Upper lobe of right lung (tissue), 1 donor: ENCODE measurements at places on chromosomes 5 and 9. TPM values are rescaled to one million over a fixed set of nuclear protein-coding genes. Genes with fewer than 3 reads are reported as not detected.

DNA sequence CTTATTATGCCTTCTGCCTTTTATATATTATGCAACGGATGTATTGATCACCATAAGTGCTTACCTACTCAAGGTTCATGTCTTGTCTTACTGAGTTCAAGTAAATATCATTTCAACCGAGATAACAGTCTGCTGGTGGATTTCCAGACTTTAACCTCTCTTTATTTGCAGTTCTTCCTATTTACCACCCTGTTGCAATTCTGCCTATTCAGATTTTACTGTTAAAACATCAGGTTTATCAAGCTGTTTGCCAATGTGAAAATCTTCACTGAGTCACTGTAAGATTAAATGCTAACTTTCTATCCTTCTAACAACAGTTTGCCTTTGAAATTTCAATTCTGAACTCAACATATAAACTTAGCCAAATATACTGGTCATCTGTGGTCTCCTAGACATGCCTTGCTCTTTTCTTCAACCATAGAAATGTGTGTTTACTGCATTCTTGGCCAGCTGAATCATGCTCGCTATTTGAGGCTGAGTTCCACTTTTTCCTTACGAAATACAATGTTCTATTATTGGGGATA lies 471.7 kb upstream of the RORB start:
- no peak overlapping the region for H3K4me3 ChIP-seq
- H3K27ac ChIP-seq = no peak overlapping the region
- no peak for DNase-seq
- no peaks in the 10 kb centered on the region for H3K27me3 ChIP-seq
- no peaks in the 10 kb centered on the region for H3K4me1 ChIP-seq

DNA sequence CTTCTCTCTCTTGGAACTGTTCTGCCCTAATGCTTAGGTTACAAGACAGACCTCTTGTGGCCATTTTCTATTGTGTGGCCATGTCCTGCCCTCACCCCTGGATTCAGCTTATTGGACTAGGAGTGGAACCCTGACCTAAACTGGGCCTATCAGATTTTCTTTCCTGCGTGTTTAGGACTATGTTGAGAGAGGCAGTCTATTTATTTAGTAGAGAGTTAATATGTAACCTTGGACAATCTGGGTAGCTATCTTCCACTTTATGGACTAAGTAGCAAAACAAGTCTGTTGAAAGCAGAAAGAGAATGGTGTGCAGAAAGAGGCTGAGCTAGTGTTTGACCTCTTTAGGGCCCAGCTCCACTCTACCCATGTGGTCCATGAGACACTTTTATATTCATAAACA lies 82.6 kb upstream of the SMIM32 start:
- no peak overlapping the region for H3K4me3 ChIP-seq
- DNase-seq = no peak
- no peaks in the 10 kb centered on the region for H3K36me3 ChIP-seq
- no peaks in the 10 kb centered on the region for H3K27me3 ChIP-seq
- no peaks in the 10 kb centered on the region for H3K4me1 ChIP-seq

DNA sequence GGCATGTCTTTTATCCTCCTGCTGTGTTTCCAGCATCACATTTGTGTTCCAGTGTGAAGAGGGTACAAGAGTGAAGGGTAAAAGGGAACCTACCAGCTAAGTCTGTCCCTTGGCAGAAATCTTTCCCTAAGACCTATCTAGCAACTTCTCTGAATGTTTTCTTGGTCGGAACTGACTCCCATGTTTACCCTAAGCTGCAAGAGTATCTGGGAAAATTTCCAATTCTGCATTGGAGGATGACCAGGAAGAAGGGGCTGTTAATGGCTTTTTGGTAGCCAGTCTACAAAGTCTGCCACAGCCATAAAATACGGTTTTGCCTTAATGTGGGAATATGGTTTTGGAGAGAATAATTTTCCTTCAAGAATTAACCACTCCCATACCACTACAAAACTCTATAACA lies 75.1 kb downstream of the MAST4 start:
- no peaks in the 10 kb centered on the region for H3K27me3 ChIP-seq
- H3K4me3 ChIP-seq = no peak overlapping the region
- H3K27ac ChIP-seq = no peak overlapping the region
- no peak for DNase-seq
- no peaks in the 10 kb centered on the region for H3K36me3 ChIP-seq

DNA sequence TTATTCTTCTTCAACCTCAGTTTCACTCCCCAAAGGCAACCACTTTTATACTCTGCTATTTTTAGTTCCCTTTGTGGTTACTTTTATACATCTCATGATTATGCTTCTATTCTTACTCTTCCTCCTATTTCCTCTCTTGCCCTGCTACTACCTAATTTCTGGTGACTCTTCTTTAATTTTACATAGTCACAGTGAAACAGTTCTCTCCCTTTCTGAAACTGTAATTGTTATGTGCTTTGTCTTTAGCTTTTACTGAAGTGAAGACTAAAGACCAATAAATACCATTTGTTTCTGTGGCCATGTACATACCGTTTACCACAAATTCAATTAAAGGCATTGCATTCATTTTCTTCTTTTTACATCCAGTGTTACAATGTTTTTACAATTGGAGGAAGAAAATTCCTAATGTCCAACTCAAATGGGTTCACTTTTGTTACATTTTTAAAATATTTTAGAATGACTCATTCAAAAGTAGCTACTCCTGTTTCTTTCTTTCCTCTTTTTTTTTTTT lies 410.6 kb downstream of the PSAT1 start:
- no peaks in the 10 kb centered on the region for H3K27me3 ChIP-seq
- no peaks in the 10 kb centered on the region for H3K4me1 ChIP-seq
- no peak overlapping the region for H3K4me3 ChIP-seq
- H3K36me3 ChIP-seq = no peaks in the 10 kb centered on the region
- H3K27ac ChIP-seq = no peak overlapping the region

- no peak for DNase-seq
- H3K36me3 ChIP-seq = no peaks in the 10 kb centered on the region
- peaks cover 65% of the 10 kb centered on the region for H3K4me1 ChIP-seq
- no peak overlapping the region for H3K4me3 ChIP-seq
These were observed 48.7 kb downstream of the FBXW11 start for GRCh38 chr5:171957591-171958251.

The CARTPT gene
- not detected for total RNA-seq

GRCh38 chr9:103203172-103203571 lies 208.0 kb downstream of the CYLC2 start:
- H3K4me3 ChIP-seq = no peak overlapping the region

GRCh38 chr9:38309324-38310195 lies 82.9 kb upstream of the ALDH1B1 start:
- H3K27me3 ChIP-seq = no peaks in the 10 kb centered on the region
- DNase-seq = no peak
- no peaks in the 10 kb centered on the region for H3K4me1 ChIP-seq
- no peak overlapping the region for H3K27ac ChIP-seq

DNA sequence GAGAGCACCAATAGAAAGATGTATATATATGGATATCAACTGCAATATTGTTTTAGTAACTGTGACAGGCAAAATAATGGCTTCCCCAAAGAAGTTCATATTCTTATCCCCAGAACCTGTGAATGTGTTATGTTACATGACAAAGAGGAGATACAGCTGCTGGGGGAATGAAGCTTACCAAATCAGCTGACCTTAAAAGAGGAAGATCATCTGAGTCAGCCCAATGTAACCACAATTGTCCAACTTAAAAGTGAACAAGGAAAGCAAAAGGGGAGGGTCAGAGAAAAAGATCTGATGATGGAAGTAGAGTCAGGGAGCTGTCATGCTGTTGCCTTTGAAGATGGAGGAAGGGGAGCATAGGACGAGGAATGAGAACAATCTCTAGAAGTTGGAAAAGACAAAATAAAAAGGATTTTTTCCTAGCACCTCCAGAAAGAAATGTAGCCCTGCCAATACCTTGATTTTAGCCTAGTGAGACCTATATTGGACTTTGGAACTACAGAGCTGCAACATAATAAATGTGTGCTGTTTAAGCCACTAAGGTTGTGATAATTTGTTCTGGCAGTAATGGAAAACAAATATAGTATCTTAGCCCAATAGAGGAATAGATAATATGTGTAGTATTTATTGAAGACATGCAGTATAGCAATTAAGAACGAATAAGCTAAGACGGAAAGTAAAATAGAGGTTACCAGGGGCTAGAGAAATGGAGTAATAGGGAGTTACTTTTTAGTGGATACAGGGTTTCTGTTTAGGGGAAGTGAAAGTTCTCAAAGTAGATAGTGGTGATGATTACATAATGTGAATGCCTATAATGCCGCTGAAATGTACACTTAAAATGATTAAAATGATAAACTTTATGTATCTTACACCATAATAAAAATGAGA lies 115.9 kb downstream of the PIK3R1 start:
- no peak overlapping the region for H3K4me3 ChIP-seq
- peaks cover 13% of the 10 kb centered on the region for H3K4me1 ChIP-seq
- no peak overlapping the region for H3K27ac ChIP-seq
- no peaks in the 10 kb centered on the region for H3K36me3 ChIP-seq
- DNase-seq = no peak
- H3K27me3 ChIP-seq = no peaks in the 10 kb centered on the region

- H3K27me3 ChIP-seq = no peaks in the 10 kb centered on the region
- DNase-seq = no peak
- H3K36me3 ChIP-seq = no peaks in the 10 kb centered on the region
- H3K4me1 ChIP-seq = peaks cover 4% of the 10 kb centered on the region
- H3K4me3 ChIP-seq = no peak overlapping the region
These were observed 134.0 kb upstream of the MYO10 start for GRCh38 chr5:17069995-17070511.

The PDE8B gene
- 4.9 TPM for total RNA-seq

The FBXO10 gene
- total RNA-seq = 8.0 TPM

DNA sequence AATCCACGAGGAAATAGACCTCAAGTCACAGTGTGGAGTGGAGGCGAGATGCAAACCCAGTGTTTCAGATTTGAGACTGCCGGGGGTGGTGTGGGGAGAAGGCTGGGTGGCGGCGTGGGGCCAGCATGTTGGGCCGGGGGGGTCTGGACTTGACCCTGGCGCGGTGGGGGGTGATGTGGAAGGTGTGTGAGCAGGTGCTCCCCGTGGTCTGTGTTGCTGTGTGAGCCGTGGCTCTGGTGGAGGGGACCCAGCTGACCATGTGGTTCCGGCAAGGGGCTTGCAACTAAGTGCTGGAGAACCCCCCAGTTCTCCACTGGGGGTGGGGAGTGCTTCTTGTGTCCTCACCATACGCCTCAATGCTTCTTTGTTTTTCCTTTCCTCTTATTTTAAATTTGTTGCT lies 25.8 kb downstream of the PRRC2B start:
- H3K4me3 ChIP-seq = no peak overlapping the region
- H3K4me1 ChIP-seq = peaks cover 76% of the 10 kb centered on the region
- H3K27ac ChIP-seq = no peak overlapping the region
- no peak for DNase-seq

The CMBL gene
- total RNA-seq = 21.8 TPM

The TICAM2 gene
- 6.9 TPM for total RNA-seq

The GABRA1 gene
- not detected for total RNA-seq

GRCh38 chr5:89729623-89730301 lies 679.8 kb downstream of the CETN3 start:
- H3K27ac ChIP-seq = no peak overlapping the region
- no peak overlapping the region for H3K4me3 ChIP-seq
- H3K36me3 ChIP-seq = no peaks in the 10 kb centered on the region
- H3K4me1 ChIP-seq = no peaks in the 10 kb centered on the region
